Thoracic aorta endothelial cell (primary cell): ENCODE measurements at places on chromosomes 3 and 15. TPM values are rescaled to one million over a fixed set of nuclear protein-coding genes. Genes with fewer than 3 reads are reported as not detected.

The ASB14 gene
- total RNA-seq: not detected in 2 replicates

The RNU5B-1 gene
- total RNA-seq: not detected in 2 replicates

The CHRM5 gene
- total RNA-seq: not detected in 2 replicates

The ARGFX gene
- total RNA-seq: not detected in 2 replicates

The C3orf20 gene
- under 0.01 and 0.07 TPM in 2 replicates for total RNA-seq

The FAM81A gene
- 0.80 and 1.1 TPM in 2 replicates for total RNA-seq

The ANKUB1 gene
- total RNA-seq: not detected in 2 replicates

The GABRA5 gene
- total RNA-seq: not detected in 2 replicates

The FILIP1L gene
- 25.9 and 30.9 TPM in 2 replicates for total RNA-seq

The USP50 gene
- 0.14 and 0.40 TPM in 2 replicates for total RNA-seq

The ZNF860 gene
- 1.9 and 3.6 TPM in 2 replicates for total RNA-seq

The LRRK1 gene
- total RNA-seq: 10.0 and 16.2 TPM in 2 replicates

The KCNMB2 gene
- total RNA-seq: not detected in 2 replicates

The NR2E3 gene
- 0.22 and 0.27 TPM in 2 replicates for total RNA-seq

The CPLX3 gene
- not detected in 2 replicates for total RNA-seq

The HYAL1 gene
- total RNA-seq: 3.7 and 5.0 TPM in 2 replicates

The MED12L gene
- 0.57 and 0.66 TPM in 2 replicates for total RNA-seq

The HTR3E gene
- not detected in 2 replicates for total RNA-seq

The RPSA gene
- 1,325 and 1,423 TPM in 2 replicates for total RNA-seq

The ABHD17C gene
- 8.4 and 18.8 TPM in 2 replicates for total RNA-seq

The GPR156 gene
- 0.27 and 0.36 TPM in 2 replicates for total RNA-seq

The SPG21 gene
- 81.4 and 85.4 TPM in 2 replicates for total RNA-seq

The TUSC7 gene
- not detected in 2 replicates for total RNA-seq

The TMEM45A gene
- total RNA-seq: 4.6 and 6.4 TPM in 2 replicates

The DNAH12 gene
- total RNA-seq: under 0.01 and 0.14 TPM in 2 replicates

The GOLGA6L26 gene
- total RNA-seq: not detected in 2 replicates

The CLDN11 gene
- 7.5 and 191 TPM in 2 replicates for total RNA-seq

The ZCWPW2 gene
- total RNA-seq: 0.13 and 0.50 TPM in 2 replicates

The NEDD4 gene
- 64.2 and 64.5 TPM in 2 replicates for total RNA-seq

The FEZF2 gene
- total RNA-seq: not detected in 2 replicates

The CP gene
- under 0.01 TPM in 1 of 2 replicates, not detected in the other for total RNA-seq

The SIAH2 gene
- 18.7 and 20.5 TPM in 2 replicates for total RNA-seq

The GPD1L gene
- total RNA-seq: 20.9 and 24.6 TPM in 2 replicates

The P2RY12 gene
- total RNA-seq: not detected in 2 replicates
